Large intestine (tissue), 12 donors: ENCODE measurements at places on chromosomes 1 and 21. TPM values are rescaled to one million over a fixed set of nuclear protein-coding genes. Genes with fewer than 3 reads are reported as not detected.

The OR2M3 gene
- polyA plus RNA-seq = not detected

DNA sequence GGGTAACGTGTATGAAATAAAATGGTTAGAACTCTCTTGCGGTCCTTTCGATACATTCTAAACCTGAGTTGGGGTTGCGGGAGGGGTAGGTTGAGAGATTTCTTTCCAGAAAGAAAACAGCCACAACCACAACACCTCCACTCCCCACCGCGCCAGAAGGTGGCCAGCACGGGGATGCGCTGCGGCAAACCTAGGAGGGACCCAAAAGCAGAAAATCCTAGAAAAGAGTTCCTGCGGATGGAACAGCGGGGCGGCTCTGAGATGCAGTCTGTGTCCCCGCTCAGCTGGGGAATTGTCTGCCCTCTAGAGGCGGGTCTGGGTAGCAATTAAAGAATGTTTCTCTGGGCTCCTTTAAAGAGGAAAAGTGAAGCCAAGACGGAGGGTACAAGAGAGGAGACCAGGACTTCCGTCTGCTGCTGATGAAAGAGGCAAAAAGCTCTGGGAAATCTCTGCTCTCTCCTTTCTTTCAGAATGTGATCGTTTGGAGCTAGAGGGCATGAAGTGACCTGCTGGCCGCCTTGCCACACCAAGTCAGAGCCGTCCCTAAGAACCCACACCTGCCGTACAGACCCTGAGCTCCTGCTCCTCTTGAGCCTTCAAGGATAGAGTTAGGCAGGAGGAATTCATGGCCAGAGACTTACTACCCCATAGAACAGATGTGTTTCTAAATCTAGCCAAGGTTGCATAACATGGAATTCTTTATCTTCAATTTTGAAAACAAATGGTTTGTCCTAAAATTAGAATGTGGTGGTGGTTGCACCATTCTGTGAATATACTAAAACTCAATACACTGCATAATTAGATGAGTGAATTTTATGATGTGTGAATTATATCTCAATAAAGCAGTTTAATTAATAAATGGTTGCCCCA is 46.5 kb upstream of the COA6 start:
- DNase-seq = peak; percentile 46

GRCh38 chr21:18155508-18156193 is 89.0 kb upstream of the CHODL start:
- no peak for DNase-seq

DNA sequence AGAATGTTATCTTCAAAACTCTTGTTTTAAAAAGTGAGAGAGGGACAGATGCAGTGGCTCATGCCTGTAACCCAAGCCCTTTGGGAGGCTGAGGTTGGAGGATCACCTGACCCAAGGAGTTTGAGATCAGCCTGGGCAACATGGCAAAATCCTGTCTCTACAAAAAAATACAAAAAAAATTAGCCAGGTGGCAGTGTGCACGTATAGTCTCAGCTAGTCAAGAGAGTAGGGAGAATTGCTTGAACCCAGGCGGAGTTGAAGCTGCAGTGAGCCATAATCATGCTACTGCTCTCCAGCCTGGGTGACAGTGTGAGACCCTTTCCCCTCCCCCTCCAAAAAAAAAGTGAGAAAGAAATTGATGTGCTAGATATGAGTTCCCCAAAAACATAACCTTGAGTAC is 131.0 kb downstream of the KCNT2 start:
- DNase-seq = no peak

DNA sequence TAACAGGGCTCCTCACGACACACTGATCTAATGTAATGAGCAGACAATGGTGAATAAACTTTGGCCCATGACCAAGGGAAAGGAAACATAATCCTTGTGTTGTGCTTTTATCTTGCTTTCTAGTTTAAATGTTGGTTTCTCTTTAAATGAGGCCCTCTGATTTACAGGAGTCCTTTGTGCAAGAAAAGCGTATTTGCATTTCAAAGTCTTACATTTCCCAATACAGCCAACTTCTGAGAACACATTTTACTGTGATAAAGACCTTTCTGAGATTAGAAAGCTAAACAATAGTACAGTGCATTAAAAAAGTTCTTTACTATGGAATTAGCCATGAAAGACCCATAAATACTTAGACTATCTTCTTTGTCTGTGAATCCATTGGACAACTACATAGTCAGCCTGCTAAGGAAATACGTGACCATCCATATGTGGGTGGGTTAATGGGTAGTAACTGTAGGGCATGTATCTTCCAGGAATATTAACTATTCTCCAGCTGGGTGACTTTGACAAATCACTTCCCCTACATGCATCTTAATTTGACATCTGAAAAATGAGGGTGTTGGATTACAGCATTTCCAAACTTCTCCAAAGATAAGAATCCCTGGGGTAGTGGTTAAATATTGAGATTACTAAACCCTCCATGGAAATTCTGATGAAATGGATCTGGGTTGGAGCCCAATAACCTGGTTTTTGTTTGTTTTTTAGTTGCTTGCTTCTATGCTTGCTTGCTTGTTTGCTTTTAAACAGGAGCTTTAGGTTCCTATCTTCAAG is 50.3 kb upstream of the USP1 start:
- DNase-seq = peak; percentile 72

DNA sequence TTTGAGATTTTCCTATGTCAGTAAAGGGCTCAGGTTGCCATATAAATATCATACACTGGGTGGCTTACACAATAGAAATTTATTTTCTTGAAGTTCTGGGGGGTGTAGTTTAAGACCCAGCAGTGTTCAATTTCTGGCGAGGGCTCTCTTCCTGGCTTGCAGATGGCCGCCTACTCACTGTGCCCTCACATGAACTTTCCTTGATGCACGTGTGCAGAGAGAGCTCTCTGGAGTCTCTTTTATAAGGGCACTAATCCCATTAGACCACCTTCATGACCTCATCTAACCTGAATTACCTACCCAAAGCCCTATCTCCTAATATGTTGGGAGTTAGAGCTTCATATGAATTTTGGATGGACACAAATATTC is 21.1 kb downstream of the TMEM51 start:
- no peak for DNase-seq
